ENCODE measurements at places on chromosomes 1 and 21.

- DNase-seq: no peak
These were observed 4.1 kb downstream of the SPATC1L start for GRCh38 chr21:46180079-46180722.

DNA sequence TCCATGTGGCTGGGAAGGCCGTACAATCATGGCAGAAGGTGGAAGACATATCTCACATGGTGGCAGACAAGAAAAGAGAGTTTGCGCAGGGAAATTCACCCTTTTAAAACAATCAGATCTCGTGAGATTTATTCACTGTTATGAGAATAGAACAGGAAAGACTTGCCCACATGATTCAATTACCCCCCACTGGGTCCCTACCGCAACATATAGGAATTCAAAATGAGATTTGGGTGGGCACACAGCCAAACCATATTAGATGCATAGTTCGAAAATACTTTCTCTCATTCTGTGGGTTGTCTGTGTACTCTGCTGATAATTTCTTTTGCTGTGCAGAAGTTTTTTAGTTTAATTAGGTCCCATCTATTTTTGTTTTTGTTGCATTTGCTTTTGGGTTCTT, 990.3 kb downstream of the PLA2G4A start:
- no peak for DNase-seq

GRCh38 chr1:29973406-29973805, 737.1 kb downstream of the PTPRU start:
- DNase-seq: no peak

DNA sequence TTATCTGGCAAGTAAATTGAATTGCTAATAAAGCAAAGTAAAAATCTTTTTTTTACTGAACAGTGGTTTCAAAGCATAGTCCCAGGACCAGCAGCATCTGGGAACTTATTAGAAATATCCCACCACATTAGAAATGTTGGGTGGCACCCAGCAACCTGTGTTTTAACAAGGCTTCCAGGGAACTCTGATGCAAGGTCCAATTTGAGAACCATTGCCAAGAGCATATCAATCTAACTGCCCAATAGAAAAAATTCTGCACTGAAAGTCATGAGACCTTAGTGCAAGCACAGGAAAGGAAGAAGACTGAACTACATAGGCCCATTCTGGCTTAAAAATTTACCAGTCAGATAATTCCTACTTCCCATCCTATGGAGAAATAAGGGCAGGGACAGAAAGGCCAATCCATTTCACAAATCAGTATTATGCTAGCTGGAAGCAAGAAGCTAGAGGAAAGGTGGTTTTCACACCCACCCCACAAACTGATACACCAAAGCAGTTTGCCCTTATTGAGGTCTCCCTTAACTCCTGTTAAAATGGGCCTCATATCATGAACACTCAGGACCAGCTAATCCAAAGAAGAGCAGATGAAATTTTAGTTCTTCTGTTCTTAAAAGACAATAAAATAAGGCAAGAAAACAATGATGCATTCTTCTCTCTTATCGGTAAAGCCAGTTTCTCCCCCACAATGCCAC, 17.5 kb upstream of the C1orf105 start:
- no peak for DNase-seq

DNA sequence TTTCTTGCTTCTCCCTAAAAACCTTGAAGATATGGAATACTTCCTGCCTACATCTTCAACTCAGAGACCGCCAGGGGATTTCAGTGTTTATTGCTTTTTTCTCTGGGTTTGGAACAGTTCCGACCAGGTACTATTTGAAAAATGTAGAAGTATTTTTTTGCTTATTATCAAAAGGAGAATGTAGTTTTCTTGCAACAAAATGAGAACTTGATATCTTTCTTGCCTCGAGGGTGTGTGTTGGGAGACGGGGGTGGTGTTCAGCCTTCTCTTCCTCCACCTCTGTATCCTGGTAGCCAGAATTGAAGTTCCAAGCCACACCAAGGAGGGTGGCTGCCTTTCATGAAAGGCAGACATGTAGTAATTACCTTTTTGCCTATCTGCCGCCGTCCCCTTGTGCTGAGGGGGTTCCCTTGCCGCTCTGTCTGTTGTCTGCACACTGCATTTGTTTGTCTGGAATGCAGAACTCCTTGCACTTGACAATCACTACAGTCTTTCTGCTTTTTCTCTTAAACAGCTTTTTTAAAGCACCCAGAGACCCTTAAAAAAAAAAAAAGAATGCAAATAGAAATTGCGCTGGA, 212.1 kb downstream of the PBX1 start:
- no peak for DNase-seq

GRCh38 chr1:213119794-213120193, 68.8 kb downstream of the RPS6KC1 start:
- no peak for DNase-seq

- DNase-seq: no peak
These were observed 145.2 kb upstream of the SPATA6 start for GRCh38 chr1:48617252-48617651.

- no peak for DNase-seq
These were observed 467.5 kb downstream of the SMYD3 start for GRCh38 chr1:246039584-246039983.

- DNase-seq: no peak
These were observed 30.4 kb downstream of the PBX1 start for GRCh38 chr1:164589408-164589807.

DNA sequence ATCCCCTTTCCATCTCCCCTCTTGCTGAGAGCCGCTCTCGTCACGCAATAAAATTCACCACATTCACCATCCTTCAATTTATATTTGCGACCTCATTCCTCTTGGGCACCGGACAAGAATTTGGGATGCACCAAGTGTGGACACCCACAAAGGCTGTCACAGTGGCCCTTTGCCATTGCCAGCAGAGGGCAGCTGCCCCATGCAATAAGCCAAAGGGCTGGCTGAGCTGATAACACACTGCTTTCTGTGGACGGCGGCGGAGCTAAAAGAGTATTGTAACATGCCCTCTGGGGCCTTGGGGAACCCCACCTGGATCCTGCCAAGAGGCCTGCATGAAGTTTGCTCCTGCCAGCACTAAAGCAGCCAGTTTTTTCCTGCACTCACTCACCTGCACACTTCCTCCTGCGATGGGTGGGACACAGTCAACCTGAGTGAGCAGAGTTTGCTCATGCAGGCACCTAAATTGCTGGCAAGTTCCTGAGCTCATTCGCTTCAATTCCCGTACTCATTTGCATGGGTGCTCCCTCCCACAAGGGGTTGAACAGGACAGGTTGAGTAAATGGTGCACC, 792.3 kb upstream of the ADAMTS5 start:
- no peak for DNase-seq

DNA sequence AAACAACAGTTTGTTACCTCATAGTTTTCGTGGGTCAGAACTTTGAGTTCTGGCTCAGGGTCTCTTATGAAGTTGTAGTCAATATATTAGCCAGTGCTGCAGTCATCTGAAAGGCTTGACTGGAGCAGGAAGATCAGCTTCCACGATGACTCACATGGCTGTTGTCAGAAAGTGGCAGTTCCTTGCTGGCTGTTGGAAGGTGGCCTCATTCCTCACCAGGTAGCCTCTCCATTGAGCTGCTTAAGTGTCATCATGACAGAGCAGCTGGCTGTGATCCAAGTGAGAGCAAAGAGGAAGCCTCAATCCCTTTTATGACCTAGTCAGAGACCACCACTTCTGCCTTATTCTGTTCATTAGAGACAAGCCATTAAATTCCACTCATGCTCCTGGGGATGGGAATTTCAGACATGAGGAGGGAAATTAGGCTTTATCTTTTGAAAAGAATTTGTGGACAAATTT, 5.6 kb downstream of the OSBPL9 start:
- DNase-seq: no peak

DNA sequence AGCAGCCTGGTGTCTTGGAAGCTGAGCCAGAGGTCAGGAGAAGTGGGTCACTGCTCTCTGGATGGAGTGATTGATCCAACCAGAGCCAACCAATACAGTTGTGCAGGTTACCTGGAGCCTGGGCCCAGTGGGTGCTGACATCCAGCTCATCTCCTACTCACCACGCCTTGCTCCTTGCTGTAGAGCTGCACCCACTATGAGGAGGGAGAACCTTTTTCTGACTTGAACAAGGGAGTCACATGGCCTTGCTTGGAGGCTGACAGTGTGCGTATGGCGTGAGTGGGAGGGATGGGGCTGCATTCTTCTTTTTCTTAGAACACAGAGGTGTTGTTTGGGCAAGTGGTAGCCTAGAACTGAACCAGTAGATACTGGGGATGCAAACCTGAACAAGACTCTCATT, 201.1 kb upstream of the LMO4 start:
- DNase-seq: no peak

GRCh38 chr1:230320804-230321203, 105.3 kb downstream of the PGBD5 start:
- DNase-seq: no peak

GRCh38 chr1:209607102-209607794, 23.7 kb downstream of the CAMK1G start:
- DNase-seq: peak; percentile 90

DNA sequence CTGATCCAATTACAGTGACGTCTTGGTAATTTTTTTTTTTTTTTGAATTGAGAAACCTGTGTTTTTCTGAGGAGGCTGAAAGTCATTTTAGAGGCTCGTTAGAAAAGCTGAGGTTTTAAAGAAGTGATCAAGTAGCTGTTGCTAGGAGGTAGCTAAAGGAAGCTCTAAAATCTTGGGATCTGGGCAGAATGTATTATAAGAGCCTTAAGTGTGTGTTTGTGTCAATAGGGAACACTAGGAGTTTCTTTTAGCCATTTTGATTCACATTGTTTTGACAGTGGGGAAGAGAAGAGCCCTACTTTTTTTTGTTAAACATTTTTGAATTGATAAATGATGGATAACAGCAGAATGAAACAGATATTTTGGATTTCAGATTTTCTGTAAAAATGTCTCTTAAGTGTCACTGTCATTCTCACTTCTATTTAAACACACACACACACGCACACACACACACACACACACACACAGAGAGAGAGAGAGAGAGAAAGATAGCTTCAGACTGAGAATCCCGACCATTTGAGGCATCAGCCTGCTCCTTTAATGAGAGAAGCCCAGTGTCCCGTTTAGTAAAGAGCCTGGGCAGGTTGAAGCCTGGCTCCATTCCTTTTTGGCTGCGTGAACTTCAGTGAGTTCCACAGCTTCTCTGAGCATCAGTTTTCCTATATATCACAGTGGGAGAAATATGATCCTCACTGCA, 79.1 kb upstream of the GPR88 start:
- DNase-seq: no peak

GRCh38 chr1:209685821-209686220, 10.6 kb downstream of the G0S2 start:
- DNase-seq: no peak

DNA sequence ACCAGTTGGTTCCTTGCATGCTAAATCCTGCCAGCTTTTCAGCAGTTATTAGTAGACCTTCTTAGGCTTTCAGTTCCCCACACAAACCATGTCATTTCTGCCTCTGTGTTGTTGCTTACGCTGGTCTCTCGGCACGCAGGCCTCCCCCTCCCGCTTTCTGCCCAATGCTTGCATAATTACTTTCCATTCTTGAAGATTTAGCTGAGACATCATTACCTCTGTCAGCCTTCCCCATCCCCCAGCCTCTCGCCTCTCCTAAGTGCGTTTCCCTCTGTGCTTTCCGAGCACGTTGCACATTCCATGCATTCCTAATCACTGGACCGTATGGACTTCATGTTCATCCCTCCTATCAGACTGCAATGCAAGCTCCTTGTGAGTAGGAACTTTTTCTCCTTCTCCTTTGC, 26.8 kb downstream of the TSHB start:
- DNase-seq: peak; percentile 89

- no peak for DNase-seq
These were observed 535.7 kb downstream of the BRINP3 start for GRCh38 chr1:189941922-189942321.

- DNase-seq: no peak
These were observed 177.0 kb downstream of the SIPA1L2 start for GRCh38 chr1:232452736-232453440.

- DNase-seq: no peak
These were observed 48.1 kb downstream of the STYXL2 start for GRCh38 chr1:167141963-167142362.

DNA sequence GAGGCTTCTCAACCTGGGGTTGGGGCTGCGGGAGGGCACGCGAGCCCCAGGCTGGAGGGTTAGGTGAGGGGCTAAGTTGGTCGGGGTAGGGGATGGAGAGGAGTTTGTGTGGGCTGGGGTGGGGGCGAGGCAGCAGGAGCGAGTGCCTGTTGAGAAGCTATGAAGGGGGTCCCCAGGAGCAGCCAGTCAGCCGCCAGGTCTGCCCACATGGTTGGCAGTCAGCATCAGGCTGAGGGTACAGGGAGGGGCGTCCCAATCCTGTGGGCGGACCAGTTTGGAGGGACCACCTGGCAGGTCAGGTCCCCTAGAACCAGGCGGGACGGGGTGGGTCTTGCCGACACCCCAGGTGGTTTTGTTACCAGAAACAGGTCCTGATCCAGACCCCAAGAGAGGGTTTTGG, 400 bp upstream of the TRIM17 start:
- no peak for DNase-seq

DNA sequence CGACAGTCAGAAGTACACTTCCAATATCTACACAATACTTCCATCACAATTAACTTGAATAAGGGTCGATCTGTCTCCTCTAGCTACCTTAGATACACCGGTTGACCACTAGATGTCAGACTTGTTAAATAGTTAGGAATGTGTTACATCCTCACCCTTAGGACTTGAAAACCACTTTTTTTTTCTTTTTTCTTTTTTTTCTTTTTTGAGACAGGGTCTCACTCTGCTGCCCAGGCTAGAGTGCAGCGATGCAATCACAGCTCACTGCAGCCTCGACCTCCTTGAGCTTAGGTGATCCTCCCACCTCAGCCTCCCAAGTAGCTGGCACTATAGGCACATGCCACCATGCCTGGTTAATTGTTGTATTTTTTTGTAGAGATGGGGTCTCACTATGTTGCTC, 120.4 kb upstream of the GREM2 start:
- peak; percentile 85 for DNase-seq

DNA sequence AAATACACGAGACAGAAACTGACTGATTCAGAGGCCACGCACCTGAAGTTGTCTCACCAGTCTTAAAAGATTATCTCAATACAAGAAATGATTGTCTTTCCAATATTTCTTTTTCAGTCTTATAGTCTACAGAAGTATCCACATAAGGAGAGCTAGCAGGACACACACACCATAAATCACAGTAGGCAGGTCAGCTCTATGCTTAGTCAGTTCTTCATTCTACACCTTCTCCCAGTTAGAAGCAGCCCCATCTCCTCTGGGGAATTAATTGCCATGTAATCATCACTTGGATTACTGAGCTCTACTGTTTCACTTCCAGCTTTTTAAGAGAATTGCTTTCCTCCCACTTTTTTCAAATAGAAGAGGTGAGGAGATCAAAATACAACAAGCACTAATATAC, 59.6 kb downstream of the SMYD3 start:
- DNase-seq: peak; percentile 11

Measured in osteoblast (primary cell).